ENCODE measurements at places on chromosomes 2 and 18.
A peak's percentile ranks its signal among the peaks of the same experiment; 100 is the strongest.

GRCh38 chr2:222548992-222549391, 106.9 kb downstream of the FARSB start:
- DNase-seq: no peak

- no peak for DNase-seq
Observed at GRCh38 chr18:26827581-26827980, 37.9 kb downstream of the AQP4 start.

DNA sequence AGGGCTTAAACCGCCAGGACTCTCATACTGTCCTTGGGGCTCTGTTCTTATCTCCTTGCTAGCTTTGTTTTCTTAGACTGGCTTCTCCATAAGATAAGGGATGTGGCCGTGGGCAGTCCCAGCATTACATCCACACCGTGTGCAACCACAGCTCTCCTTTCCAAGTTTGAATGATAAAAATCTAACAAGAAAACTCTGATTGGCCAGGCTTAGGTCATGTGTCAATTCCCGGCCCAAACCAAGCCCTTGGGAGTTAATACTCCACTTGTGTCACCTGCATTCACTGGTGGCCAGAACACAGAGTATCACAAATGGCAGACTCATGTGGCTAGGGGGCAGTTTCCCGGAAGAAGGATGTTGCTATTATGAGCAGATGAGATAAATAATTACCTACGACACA, 43.2 kb upstream of the KDM3A start:
- no peak for DNase-seq

- no peak for DNase-seq
Observed at GRCh38 chr2:119760956-119761275, 1.2 kb downstream of the PTPN4 start.

GRCh38 chr2:239193401-239193811, 207.4 kb downstream of the HDAC4 start:
- DNase-seq: peak; percentile 48

DNA sequence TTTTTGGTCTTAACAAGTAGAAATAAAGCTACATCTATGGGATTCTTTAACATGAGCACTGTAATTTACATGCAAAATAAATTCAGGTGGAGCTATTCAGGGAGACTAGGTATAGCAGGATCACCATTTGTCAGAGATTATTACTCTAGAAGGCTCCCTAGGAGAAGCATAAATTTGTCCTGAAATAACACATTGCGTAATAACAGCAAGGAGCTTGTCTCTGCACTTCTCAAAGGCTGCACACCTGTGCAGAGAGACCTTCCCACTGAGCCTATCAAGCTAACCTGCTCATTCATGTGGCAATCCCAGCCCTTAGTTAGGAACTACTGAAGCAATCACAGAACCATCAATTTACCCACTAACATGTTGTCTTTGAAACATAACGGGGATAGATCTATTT, 437.4 kb upstream of the MC4R start:
- no peak for DNase-seq

DNA sequence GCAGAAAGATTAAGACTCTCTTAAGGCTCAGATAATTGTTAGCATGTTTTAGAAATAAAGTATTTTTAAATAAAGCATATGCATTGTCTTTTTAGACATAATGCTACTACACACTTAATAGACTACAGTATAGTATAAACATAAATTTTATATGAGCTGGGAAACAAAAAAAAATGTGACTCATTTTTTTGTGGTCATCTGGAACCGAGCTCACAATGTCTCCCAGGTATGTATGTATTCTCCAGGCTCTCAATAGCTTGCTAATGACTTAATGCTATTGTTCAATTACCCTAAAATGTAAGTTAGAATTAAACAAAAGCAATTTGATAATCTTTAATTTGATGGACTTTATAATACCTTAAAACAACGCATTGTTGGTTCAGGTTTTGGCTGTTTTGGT, 167.2 kb downstream of the NUP35 start:
- no peak for DNase-seq

- DNase-seq: no peak
Observed at GRCh38 chr18:11587432-11587831, 22.0 kb upstream of the SLC35G4 start.

- no peak for DNase-seq
Observed at GRCh38 chr2:97993926-97994325, 1.8 kb downstream of the TMEM131 start.

DNA sequence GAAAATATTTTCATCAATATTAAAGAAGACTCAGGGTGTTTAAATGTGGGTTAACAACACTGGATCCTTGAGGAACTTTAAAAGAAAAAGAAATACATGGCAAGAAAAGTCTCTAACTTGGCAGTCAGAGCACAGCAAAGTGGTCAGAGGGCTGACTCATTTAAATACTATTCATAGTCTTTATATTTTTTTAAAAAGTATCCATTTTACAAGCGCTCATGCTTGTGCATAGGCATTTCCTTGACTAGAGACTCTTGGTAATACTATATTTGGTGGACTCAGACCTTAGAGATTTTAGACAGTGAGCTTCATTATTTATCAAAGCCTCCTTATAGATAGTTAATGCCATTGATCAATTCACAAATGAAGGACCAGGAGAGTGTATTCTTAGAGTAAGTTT, 110.2 kb downstream of the ABCA12 start:
- no peak for DNase-seq

Measured in right cardiac atrium (tissue), 5 donors.